ENCODE measurements at places on chromosomes 5 and 9. TPM values are rescaled to one million over a fixed set of nuclear protein-coding genes. Genes with fewer than 3 reads are reported as not detected.

The CER1 gene
- total RNA-seq = not detected

The CATSPER3 gene
- total RNA-seq = 0.40 TPM

- DNase-seq = no peak
Observed at GRCh38 chr9:12797037-12797436, 22.2 kb downstream of the LURAP1L start.

- DNase-seq = no peak
Observed at GRCh38 chr5:132430746-132431145, 59.8 kb downstream of the IRF1 start.

GRCh38 chr5:160020964-160021363 is 12.0 kb downstream of the TTC1 start:
- no peak for DNase-seq

All from NCI-H460 (cell line).